ENCODE measurements at places on chromosomes 3 and 15.

DNA sequence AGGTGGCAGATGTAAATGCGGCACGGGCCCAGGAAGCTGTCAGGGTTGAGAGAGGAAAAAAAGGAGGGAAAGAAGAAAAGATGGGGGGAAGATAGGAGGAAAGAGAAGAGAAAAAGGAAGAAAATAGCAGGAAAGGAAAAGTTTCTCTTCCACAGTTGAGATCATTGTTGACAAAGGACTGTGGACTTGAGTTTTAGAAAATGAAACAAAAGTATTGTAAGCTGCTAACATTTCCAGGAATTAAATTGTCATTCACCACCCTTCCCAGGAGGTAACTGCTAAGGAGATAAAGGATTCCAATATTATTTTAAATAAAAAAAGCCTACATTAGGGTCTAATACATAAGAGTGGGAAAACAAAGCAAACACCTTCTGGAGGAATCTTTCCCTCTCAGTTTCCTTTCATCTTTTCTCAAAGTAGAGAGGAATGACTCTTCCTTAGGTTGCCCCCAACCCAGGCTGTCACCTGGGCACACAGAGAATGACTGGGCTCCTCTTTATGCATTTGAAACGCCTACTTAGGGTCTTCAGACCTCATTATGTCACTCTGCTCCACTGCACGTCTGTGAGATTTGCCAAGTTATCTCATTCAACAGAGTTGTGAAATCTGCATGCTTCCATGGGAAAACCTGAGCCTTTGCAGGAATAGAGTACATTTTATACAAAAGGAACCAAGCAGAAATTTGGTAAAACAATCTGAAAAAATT, 194.0 kb downstream of the TNIK start:
- no peak for DNase-seq

DNA sequence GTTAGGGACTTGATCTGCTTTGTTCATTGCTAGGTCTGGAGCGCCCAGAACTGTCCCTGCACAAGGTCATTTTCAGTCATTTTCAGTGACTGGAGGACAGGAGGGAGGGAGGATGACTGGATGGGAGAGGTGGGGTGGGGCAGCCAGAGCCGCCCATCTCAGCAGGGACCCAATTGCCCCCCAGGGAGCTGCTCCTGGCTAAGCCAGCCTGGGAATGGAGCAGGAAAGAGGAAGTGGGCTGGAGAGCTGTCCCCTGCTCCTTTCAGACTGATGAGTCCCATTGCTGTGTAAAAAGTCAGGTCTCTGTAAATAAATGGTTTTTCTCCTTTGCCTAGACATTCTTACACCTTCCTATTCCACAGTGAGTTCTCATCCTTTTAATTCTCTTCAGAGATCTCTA, 98.4 kb upstream of the RAD18 start:
- no peak for DNase-seq

GRCh38 chr15:40500568-40501330, 30.0 kb downstream of the CHST14 start:
- DNase-seq: peak; percentile 81

GRCh38 chr3:121545049-121545573, 677 bp downstream of the POLQ start:
- peak; percentile 13 for DNase-seq

DNA sequence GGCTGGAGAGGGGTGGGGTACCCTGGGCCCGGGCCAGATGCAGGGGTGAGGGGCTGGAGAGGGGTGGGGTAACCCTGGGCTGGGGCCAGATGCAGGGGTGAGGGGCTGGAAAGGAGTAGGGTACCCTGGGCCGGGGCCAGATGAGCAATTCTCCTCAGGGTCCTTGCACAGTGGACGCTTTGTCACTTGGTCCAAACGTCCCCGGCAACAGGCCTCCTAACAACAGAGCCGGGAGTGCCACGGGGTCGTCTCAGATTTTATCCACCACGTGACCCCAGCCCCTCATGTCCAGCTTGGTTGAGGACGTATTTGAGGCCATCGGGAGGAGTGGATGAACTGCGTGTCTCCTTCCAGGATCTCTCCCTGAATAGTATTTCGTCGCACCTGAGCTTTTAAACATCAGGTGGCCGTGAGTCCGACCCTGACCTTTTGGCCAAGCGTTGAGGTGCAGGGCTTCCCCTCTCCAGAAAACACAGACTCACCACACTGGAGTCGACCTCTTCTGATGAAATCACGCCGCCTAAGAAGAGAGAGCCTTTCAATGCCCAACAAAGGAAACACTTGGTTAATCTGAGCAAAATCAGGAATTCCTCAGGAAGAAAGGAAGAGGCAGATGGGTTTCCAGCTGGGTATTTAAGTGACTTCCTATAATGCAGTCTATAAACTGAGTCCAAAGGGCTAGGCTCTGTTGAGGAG, 12.8 kb upstream of the LRRC15 start:
- DNase-seq: no peak

DNA sequence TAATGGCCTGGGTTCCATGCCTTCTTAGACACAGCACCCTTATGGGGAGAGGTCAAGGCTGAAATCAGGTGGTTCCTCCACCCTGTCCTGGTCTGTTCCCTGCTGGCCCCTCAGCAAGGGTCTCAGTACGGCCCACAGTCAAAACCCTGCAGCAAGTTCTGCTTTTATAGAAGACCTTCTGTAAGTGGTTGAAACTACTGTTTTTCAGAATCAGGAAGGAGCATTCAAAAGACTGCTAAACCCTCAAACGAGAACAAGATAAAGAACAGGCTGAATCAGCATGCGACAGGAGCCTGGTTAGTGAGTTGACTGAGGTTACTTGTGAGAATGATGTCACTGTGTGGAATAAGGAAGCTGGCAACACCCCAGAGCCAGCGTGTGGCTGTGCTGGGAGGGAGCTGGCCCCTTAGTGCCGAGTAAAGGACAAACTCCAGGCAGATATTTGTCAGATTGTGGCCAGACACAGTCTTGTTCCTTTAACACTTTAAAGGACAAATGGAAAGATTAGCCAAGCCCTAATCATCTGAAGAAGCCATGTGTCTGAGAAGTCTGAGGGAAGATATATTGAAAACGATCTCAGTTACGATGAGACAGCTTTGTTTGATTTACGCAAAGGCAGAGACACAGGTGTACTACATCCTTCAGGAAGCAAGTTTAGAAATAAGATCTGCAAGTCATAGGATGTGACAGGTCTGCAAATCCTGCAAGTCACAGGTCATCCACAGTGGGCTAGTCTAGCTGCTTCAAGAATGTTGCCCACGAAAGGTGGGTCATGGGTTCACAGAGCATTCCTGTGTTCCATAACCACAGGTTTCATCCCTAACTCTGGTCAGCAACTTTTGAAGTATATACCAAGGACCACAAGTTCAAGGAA, 54.0 kb downstream of the B3GNT5 start:
- peak; percentile 38 for DNase-seq

DNA sequence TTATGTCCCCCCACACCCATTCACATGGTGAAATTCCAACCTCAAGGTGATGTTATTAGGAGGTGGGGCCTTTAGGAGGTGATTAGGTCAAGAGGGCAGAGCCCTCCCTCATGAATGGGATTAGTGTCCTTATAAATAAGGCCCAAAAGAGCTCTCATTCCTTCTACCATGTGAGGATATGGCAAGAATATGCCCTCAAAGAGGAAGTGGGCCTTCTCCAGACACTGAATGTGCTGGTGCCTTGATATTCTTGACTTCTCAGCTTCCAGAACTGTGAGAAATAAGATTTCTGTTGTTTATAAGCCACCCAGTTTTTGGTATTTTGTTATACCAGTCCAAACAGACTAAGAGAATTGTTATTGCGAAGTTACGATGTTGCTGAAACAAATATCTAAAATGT, 94.4 kb downstream of the ANKRD28 start:
- no peak for DNase-seq

DNA sequence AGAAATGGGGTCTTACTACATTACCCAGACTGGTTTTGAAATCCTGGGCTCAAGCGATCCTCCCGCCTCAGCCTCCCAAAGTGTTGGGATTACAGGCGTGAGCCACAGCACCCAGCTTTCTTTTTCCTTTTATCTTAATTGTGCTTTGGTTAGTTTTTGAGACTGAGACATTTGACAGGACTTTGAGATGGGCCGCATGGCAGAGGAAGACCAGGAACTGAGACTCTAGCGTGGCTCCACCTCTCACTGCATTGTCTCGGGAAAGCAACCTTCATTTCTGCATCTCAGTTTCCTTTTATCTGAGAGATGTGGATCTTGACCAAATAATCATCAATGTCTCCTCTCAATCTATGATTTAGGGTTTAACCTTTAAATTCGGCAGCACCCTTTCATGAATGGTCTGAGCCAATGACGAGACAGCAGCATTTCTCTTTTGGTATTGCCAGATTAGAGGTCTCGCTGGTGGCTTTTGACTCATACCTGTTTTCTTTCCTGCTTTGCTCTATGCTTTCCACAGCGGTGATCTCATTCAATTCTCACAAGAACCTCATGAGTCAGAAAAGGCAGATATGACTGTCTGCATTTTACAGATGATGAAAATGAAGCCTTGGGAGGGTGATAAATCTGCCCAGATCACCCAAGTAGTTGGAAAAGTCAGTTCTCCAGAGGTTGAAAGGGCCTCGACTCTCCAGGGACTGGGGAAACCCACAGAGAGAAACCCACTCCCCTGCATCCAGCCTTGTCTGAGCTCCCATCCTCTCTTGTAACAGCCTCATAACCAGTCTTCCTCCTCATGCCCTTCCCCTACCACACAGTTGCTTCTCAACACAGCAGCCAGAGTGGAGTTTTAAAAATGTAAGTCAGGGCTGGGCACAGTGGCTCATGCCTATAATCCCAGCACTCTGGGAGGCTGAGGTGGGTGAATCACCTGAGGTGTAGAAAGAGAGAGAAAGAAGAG, 84.8 kb upstream of the FOXB1 start:
- DNase-seq: peak; percentile 69

DNA sequence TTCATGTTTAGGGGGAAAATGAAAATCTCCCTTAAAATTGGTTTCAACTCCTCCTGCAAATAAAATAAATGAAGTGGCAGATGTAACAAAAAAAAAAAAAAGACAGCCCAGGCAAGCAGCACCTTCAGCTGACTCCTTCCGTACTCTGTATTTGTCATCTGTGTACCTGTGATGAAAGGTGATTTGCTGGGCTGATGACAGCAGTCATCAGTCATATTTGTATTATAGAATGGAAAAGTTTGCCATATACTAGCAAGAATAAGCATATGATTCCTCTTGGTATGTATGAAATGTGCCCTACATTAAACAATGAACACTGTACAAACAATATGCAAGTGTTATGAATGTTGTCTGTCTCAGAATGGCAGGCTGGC, 44.1 kb upstream of the WWTR1 start:
- DNase-seq: no peak

DNA sequence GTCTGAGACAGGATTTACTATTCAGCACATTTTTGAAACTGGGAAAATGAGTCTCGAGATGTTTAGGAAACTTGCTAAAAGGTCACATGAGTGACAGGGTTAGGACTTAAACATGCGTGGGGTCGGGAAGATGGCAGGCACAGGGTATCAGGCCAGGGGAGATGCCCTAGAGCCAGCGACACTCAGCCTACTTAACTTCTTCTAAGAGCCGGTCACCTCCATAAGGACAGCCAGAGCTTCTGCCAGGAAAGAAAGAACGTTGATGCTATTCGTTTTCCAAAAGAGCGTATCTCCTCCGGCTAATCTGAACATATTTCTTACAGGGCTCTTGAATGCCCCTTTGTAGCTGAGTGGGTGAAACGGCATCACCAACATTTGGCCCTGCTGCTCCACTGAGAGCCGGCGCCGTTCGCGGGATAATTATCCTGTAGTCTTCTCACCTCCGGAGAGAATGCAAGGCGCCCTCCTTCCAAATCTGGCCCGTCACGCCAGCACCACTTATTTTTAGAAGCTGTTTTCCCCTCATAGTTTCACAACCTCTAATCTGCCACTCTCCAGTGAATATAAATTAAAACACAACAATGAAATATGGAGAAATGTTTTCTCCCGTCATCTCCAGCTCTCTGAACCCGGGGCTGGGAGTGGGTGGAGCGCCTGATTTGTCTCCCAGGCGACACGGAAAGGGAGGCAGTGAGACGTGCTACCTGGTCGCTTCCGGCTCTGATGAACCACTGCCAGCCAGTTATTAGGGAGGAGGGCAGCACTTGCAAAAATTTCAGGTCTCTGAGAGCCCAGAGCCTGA, 58.5 kb downstream of the LIPC start:
- no peak for DNase-seq

GRCh38 chr3:140011086-140011485, 76.1 kb downstream of the CLSTN2 start:
- no peak for DNase-seq

DNA sequence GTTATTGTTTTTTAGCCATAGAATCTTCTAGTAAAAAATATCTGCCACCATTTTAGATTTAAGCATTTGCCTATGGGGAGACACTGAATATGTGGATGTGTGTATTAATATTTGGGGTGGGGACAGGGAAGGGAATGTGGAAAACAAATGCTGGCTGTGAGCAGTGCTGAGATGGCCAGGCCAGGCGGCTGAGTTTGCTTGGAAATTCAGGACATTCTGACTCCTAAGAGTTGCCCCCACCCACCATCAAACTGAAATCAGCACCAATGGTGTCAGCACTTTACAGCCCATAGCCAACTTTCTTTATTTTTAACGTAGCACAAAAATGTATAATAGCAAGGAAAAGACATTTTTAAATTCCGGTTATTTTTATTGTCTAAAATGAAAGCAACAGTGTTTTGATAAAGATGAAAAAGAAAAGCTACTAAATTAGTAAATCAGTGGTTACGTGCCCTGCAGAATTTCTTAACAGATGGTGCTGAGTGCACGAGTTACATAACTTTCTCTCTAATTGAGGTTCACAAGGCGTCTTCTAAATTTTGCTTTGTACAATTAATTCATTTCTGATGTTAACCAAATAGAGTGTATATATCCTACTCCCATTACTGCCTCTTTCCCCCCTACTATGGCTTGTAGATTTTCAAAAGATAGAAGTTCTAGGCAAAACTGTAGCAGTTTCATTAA, 34.0 kb downstream of the B3GALNT1 start:
- DNase-seq: no peak

DNA sequence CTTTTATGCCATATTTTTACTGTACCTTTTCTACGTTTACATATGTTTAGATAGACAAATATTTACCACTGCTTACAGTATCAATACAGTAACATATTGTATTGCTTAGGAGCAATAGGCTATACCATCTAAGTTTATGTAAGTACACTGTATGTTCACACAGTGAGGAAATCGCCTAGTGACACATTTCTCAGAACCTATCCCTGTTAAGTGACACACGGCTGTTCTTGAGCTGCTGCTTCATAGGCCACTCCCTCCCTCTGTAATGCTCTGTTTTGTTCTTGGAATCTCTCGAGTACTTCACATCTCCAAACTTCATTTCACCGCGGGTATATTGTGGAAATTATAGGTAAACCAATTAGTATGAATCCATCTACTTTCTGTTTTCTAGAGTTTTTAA, 13.4 kb upstream of the SELENOT start:
- DNase-seq: no peak

DNA sequence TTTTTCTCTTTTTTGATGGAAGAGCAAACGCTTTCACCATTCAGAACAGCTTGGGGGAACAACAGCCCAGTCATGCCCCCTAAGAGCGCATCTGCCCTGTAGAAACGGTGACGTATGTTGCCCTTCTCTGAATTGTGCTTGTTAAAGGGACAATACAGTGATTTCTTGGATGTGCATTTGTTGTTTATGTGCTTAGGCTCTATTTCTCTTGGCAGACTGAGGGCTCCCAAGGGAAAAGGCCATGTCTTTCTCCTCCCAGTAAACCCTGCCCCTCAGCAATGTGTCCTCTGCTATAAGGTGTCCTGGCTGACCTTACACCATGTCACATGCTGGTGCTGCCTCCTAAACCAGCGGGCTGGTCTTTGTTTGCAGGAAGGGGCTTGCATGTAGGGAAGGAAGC, 346.1 kb downstream of the EPHB1 start:
- DNase-seq: no peak

Measured in HCEC 1CT (cell line).